Aorta (tissue), 5 donors: ENCODE measurements at places on chromosomes 7 and 10.
A peak's percentile ranks its signal among the peaks of the same experiment; 100 is the strongest.

DNA sequence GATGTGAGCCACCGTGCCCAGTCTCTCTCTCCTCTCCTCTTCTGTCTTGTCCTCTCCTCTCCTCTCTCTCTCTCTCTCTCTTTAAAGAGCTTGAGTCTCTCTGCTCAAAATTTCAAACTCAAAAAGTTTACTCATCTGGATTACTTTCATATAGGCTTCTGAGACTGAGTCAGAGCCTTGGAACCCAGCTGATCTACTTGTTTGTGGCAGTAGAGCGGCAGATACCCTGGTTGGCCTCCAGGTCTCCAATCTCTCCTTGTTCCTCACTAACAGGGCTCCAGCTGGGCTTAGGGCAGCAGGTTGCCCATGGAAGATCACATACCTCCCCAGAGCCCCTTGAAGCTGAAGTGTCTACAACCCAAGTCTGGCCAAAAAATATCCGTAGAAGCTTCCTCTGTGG, 51.0 kb downstream of the HHEX start:
- no peaks in the 10 kb centered on the region for H3K27me3 ChIP-seq
- no peaks in the 10 kb centered on the region for H3K4me1 ChIP-seq
- no peak overlapping the region for H3K27ac ChIP-seq
- H3K4me3 ChIP-seq, result no peak overlapping the region

DNA sequence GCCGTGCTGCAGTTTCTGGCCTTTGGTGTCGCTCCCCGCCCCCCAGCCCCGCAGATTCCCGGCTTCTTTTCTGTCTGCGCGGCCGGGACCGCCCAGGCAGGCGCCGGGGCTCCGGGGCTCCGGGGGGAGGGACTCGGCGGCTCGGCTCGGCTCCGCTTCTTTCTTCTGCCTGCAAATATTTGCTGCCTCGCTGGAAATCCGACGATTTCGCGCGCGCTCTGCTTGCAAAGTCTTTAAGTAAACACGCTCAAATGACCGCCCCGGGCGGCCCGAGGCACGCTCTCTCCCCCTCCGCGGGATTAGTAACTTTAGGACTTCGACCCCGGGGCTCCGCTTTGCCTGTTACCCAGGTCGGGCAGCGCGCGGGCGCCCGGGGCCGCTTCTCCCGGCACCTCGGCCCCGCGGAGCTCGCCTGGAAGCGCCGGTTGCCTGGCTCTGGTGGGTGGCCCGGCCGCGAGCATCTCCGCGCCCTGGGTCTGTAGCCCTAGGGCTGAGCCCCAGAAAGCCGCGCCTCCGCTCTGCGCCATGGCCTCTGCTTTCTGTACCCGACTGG, 3.9 kb upstream of the GATA3 start:
- H3K27ac ChIP-seq, result no peak overlapping the region
- H3K4me3 ChIP-seq, result peak overlapping the region; percentile 35
- no peaks in the 10 kb centered on the region for H3K36me3 ChIP-seq
- H3K4me1 ChIP-seq, result no peaks in the 10 kb centered on the region
- no peaks in the 10 kb centered on the region for H3K27me3 ChIP-seq
- DNase-seq, result no peak

DNA sequence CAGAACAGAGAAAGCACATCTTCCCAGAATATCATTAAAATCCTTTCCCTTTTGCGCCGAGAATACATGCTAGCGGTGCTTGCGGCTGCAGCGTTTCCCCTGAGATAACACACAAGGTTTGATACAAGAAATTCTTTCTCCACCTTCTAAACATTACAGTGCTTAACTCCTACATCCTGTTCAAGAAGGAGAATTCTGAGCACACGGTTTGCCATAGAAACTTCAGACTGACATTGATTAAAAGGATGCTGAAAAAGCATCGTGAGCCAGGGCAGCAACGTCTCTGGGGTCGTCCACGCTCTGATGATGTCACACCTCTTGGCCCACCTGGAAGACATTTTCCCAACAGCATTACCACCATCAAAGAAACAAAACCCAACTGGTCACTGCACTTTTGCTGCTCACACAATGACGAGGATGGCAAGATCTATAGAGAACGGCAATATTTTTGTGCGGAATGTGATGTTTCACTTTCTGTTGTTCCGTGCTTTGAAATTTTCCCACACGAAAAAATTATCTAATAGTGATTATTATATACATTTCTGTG, 27.0 kb upstream of the PRSS1 start:
- H3K36me3 ChIP-seq, result no peaks in the 10 kb centered on the region
- H3K4me3 ChIP-seq, result no peak overlapping the region
- DNase-seq, result no peak
- no peaks in the 10 kb centered on the region for H3K4me1 ChIP-seq
- H3K27ac ChIP-seq, result no peak overlapping the region
- no peaks in the 10 kb centered on the region for H3K27me3 ChIP-seq

DNA sequence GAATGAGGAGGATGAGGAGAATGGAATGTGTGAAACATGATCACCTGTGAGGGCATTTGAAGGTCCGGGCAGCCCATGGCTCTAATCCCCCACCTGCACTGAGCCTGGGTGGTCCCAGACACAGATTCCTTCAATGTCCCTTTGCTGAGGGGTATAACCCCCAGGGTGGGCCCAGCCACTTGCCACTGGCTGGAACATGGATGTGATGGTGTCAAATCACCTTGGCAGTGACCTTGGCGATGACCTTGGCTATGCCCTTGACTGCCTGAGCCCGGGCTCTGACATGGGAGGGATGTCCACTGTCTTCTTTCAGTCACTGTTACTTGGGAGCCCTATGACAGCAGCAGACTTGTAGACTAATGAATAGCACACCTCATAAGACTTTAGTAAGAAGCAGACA, 44.0 kb downstream of the PRKCQ start:
- no peaks in the 10 kb centered on the region for H3K27me3 ChIP-seq
- no peaks in the 10 kb centered on the region for H3K36me3 ChIP-seq
- no peak for DNase-seq
- no peak overlapping the region for H3K27ac ChIP-seq
- no peak overlapping the region for H3K4me3 ChIP-seq

DNA sequence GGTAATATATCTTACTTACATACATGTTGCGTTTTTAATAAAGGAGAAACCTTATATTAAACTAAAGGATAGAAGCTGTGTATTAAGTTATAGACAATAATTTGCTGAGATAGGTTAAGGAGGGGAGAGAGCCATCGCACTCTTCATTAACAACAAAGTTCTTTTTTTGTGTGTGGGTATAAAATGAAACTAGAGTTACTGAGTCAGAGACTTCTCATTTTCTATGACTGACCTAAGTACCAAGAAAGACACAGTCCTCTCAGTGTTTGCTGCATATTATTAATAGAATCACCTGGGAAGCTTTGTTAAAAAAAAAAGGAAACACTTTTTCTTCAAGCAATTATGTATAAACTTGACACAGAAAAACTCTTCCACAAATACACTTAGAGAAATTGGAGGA, 31.4 kb downstream of the FEZF1 start:
- no peaks in the 10 kb centered on the region for H3K4me1 ChIP-seq
- H3K27ac ChIP-seq, result no peak overlapping the region
- H3K27me3 ChIP-seq, result no peaks in the 10 kb centered on the region
- no peak overlapping the region for H3K4me3 ChIP-seq
- H3K36me3 ChIP-seq, result no peaks in the 10 kb centered on the region

DNA sequence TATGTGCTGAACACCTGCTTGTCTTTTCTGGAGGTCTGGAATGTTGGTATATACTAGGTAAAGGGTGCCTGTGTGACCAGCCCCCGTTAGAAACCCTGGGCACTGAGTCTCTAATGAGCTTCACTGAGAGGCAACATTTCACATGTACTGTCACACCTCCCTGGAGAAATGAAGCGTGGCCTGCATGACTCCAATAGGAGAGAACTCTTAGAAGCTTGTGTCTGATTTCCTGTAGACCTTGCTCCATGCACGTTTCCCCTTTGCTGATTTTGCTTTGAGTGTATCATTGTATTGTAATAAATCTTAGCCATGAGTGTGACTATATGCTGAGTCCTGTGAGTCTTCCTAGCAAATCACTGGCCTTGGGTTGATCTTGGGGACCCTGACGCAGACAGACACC, 82.8 kb downstream of the PPP1R3C start:
- H3K36me3 ChIP-seq, result no peaks in the 10 kb centered on the region
- DNase-seq, result no peak
- no peak overlapping the region for H3K4me3 ChIP-seq
- H3K4me1 ChIP-seq, result no peaks in the 10 kb centered on the region
- H3K27ac ChIP-seq, result no peak overlapping the region

GRCh38 chr7:138407792-138408191, 52.3 kb upstream of the TRIM24 start:
- H3K4me1 ChIP-seq, result no peaks in the 10 kb centered on the region
- H3K27me3 ChIP-seq, result no peaks in the 10 kb centered on the region
- no peaks in the 10 kb centered on the region for H3K36me3 ChIP-seq
- H3K4me3 ChIP-seq, result no peak overlapping the region
- no peak overlapping the region for H3K27ac ChIP-seq
- no peak for DNase-seq

DNA sequence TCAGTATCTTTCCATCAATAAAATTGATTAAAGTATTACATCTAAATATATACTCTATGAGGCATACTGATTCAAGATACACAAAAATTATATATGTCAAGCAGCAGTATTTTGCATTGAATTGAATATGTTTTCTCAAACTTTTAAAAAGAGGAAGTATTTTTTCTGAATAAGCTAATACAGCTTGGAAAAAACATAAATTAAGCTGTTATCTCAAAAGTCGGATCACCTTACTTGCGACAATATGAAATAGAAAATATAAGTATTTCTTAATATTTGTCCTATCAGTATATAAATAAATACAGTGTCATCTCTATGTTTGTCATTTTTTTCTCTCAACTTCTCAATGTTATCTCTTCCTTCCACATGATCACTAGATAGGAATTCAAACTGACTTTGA, 139.3 kb downstream of the MBL2 start:
- no peak for DNase-seq
- no peak overlapping the region for H3K4me3 ChIP-seq
- no peak overlapping the region for H3K27ac ChIP-seq
- H3K27me3 ChIP-seq, result no peaks in the 10 kb centered on the region
- no peaks in the 10 kb centered on the region for H3K36me3 ChIP-seq
- H3K4me1 ChIP-seq, result no peaks in the 10 kb centered on the region

- H3K36me3 ChIP-seq, result no peaks in the 10 kb centered on the region
- H3K4me1 ChIP-seq, result no peaks in the 10 kb centered on the region
- no peaks in the 10 kb centered on the region for H3K27me3 ChIP-seq
- DNase-seq, result no peak
- no peak overlapping the region for H3K27ac ChIP-seq
- H3K4me3 ChIP-seq, result no peak overlapping the region
These were observed 614.7 kb downstream of the PARD3 start for GRCh38 chr10:34200355-34200901.

DNA sequence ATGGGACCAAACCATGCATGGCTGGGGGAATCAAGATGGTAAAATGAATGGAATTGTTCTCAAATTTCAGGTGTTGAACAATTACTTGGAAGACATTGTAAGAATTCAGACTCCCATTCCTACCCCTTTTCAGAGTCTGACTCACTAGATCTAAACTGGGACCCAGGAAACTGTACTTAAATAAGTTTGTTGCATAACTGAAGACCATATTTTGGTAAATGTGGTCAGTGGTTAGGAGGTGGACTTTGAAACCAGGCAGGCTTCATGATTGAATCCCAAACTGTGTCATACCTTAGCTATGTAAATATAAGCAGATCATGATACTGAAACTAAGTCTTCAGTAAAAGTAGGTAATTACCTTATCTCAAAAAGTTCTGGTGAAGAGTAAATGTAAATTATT, 41.7 kb downstream of the ZWINT start:
- H3K36me3 ChIP-seq, result no peaks in the 10 kb centered on the region
- DNase-seq, result no peak
- no peak overlapping the region for H3K27ac ChIP-seq
- no peaks in the 10 kb centered on the region for H3K4me1 ChIP-seq
- H3K27me3 ChIP-seq, result no peaks in the 10 kb centered on the region
- H3K4me3 ChIP-seq, result no peak overlapping the region

GRCh38 chr10:72126184-72126871, 38.0 kb upstream of the SPOCK2 start:
- H3K27me3 ChIP-seq, result no peaks in the 10 kb centered on the region
- no peaks in the 10 kb centered on the region for H3K4me1 ChIP-seq
- no peaks in the 10 kb centered on the region for H3K36me3 ChIP-seq
- H3K27ac ChIP-seq, result no peak overlapping the region
- no peak for DNase-seq

- H3K4me1 ChIP-seq, result no peaks in the 10 kb centered on the region
- no peaks in the 10 kb centered on the region for H3K27me3 ChIP-seq
- H3K4me3 ChIP-seq, result no peak overlapping the region
These were observed 51.7 kb downstream of the SVOPL start for GRCh38 chr7:138649506-138649905.

- no peak overlapping the region for H3K27ac ChIP-seq
- no peak for DNase-seq
- H3K4me3 ChIP-seq, result no peak overlapping the region
- H3K36me3 ChIP-seq, result no peaks in the 10 kb centered on the region
- H3K4me1 ChIP-seq, result no peaks in the 10 kb centered on the region
These were observed 25.9 kb downstream of the OAT start for GRCh38 chr10:124392626-124393342.

DNA sequence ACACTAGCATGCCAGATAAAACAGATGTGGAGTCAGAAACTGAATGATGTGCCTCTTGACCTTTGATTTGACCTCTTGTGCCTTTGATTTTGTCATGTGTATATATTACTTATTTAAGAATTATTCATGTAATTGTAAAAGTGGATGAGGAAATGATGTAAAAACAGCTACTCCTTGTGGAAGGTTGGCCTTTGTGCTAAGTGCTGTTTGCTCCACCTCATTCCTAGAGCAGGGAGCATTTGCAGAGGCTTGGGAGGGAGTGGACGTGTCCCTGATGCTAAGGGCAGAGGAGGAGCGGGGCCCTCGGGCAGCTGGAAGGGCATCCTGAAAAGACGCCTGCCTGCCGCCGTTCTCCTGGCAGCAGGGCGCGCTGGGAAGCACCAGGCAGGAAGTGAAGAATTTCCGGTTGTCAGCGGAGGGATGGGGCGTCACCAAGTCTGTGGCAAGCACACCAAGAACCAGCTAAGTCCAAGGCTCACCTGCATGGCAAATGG, 197.6 kb upstream of the ZNF32 start:
- H3K36me3 ChIP-seq, result no peaks in the 10 kb centered on the region
- no peak overlapping the region for H3K27ac ChIP-seq
- no peak overlapping the region for H3K4me3 ChIP-seq
- peak; percentile 85 for DNase-seq
- no peaks in the 10 kb centered on the region for H3K27me3 ChIP-seq
- H3K4me1 ChIP-seq, result peaks cover 2% of the 10 kb centered on the region

DNA sequence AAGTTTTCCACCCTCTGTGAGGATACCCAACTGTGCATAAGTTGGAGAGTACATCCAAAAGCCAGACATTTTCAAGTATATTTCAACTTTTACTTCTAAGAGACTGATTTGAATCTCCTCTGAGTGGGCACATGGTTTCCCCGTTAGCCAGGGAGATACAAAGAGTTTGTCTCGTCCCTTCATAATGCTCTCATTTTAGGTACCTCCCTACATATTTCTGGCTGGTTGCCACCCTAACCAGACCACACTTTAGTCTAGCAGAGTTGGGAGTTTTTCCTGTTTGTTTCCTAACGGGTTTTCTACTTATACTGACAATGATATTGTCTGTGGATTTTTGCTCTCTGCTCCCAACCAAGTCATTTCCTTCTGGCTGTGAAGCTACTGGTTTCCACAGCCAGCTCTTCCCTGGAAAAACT, 180.3 kb downstream of the CCDC71L start:
- no peaks in the 10 kb centered on the region for H3K36me3 ChIP-seq
- no peak overlapping the region for H3K27ac ChIP-seq
- H3K4me3 ChIP-seq, result no peak overlapping the region
- no peaks in the 10 kb centered on the region for H3K4me1 ChIP-seq
